ENCODE measurements at places on chromosomes 11 and 22.

- DNase-seq = peak; percentile 40
These were observed 18.9 kb upstream of the YPEL1 start for GRCh38 chr22:21754523-21754922.

GRCh38 chr11:128725630-128726319 lies 31.9 kb downstream of the FLI1 start:
- DNase-seq = no peak

- no peak for DNase-seq
These were observed 5.2 kb upstream of the HINFP start for GRCh38 chr11:119116235-119116594.

DNA sequence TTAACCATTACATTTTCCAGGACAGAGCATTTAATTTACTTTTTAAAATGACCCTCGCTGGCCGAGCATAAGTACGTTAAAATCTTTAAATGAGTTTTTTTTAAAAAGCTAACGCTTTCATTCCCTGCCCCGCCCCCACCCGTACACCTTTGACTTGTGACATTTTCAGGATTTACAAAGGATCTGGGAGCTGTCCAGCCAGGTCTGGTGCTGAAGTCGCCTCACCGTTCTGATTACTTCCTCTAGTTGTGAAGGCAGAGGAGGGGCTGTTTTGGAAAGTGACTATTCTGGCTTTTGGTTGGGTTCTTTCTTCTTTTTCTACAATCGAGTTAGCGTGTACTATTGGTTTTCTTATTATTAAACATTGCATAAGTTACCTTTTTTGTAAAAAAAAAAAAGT lies 2.9 kb downstream of the C11orf87 start:
- no peak for DNase-seq

DNA sequence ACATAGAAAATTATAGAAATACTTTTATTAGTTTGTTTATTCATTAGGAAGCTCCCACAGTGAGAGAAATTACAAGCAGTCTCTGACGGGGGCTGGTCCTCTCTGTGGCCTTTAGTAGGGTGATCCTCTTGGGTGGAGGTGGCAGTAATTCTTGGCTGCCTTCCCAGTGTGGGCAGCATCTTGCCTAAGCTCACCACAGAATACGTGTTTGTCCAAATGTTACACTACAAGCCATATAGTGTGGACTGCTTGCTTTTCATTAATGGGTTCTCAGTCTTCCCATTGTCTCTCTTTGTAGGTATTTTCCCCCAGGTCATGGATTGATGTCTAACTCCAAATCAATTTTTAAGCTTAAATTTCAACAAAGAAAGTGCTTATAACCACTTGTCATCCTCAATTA lies 43.3 kb downstream of the ENDOD1 start:
- DNase-seq = peak; percentile 52

GRCh38 chr11:70368961-70369360 lies 29.4 kb upstream of the CTTN start:
- DNase-seq = no peak

DNA sequence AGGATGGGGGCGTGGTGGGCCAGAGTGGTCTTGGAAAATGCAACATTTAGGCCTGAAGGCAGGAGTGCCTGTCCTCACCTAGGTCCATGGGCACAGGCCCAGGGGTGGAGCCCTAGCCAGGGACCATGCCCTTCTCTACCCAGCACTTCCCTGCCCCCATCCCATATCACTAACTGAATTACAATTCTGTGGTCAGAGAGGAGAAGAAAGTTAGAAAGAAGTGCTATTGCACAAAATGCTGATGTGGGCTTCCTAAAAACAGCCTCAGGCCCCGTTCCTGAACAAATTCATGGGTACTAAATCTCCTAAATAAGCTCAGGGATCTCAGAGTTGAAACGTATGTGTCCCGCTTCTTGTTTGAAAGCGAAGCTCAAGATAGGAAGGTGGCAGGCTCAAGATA lies 3.5 kb upstream of the ASRGL1 start:
- no peak for DNase-seq

- no peak for DNase-seq
These were observed 77.6 kb upstream of the ANO3 start for GRCh38 chr11:26254378-26254777.

DNA sequence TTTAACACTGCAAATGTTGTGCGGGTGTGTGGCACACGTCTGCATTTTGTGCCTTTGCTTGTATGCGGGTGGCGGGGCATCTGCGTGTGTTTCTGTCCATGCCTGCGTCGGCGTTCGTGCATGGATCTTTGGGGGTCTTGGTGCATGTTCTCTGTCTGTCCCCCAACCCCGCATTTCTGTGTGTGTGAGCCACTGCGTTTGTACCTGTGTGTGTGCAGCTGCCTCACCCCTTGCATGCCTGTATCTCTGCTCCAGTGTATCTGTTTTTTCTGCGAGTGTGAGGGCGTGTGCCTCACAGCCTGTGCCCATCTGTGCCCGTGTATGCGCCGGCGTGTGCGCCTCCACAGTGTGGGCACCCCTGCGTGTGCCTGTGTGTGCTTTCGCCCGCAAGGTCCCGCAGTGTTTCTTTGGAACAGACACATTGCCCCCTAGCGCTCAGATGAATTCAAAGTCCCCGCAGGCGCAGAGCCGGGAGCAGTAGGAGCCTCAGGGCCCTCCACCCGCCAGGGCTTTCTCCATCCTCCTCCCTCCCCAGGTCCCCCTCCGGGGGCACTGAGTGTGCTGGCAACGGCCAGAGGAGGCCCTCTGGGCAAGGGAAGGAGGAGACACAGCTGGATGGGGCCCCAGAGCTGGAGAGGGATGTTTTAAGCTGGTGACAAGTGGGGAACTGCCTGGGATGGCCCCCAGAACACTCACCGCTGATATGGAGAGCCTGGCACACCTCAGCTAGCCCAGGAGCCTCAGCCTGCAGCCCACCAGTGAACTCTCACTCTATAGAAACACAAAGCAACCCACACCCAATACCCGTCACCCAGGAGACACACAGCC lies 3.1 kb upstream of the MN1 start:
- no peak for DNase-seq

GRCh38 chr22:37420686-37421467 lies 6.4 kb downstream of the ELFN2 start:
- no peak for DNase-seq

DNA sequence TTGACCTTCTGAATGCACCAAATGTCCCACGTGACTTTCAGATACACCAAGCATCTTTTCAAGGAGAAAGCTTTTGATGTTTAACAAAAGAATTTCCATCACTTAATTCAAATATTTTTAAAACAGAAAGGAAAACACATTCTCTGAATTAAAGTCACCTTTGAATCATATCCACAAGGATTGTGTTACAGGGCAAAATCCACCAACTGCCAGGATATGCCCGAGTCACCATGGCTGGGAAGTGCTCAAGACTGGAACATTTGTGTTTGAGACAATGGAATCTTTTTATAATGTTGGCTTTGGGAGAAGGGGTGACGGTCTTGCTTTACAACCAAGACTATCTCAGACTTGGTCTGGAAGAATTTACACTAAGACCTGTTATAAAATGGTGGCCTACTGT lies 40.8 kb downstream of the BID start:
- DNase-seq = no peak

DNA sequence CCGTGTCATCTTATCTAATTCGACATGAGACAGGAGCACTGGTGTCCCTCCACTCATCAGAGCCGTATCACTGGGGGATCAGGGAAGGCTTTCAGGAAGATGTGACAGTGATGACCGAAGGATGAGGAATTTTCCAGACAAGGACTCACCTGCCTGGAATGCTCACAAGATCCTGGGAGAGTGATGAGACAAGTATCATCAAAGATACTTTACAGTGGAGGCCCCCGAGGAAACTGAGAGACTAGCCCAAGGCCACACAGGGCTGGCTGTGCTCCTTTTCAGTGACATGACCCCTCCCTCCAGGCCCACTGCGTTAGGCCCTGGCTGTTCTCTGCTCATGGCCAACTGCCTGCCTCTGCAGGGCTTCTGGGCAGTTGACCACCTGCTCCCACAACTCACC lies 13.0 kb downstream of the CLPB start:
- no peak for DNase-seq

DNA sequence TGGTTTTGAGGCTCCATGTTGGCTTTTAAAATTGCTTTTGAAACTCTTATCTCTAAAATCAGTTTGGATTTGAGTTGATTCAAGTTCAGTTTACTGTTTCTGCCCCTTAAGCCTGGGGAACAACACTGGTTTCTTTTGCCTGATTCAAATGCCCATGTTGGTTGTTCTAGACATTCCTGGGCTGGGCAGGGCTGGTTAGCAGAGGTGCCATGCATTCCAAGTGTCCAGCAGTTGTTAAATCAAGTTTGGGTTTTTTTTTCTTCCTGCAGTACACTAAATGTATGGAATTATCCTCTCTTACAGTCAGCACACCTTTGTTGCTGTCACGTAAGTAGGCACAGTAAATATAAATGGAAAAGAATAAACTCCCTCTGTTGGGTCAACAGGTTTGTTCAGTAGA lies 67.2 kb upstream of the MTMR2 start:
- no peak for DNase-seq

- DNase-seq = no peak
These were observed 4.1 kb upstream of the GAS2L1 start for GRCh38 chr22:29302402-29302680.

- DNase-seq = no peak
These were observed 5.4 kb upstream of the MMP8 start for GRCh38 chr11:102729849-102730815.

Data from left colon (tissue), 2 donors.